CD8-positive, alpha-beta memory T cell (primary cell): ENCODE measurements at places on chromosomes 7 and 10. TPM values are rescaled to one million over a fixed set of nuclear protein-coding genes. Genes with fewer than 3 reads are reported as not detected.

OR2A42 gene
- not detected for polyA plus RNA-seq

IKZF1 gene
- 238 TPM for polyA plus RNA-seq

GPR26 gene
- polyA plus RNA-seq = not detected

MARVELD1 gene
- 0.15 TPM for polyA plus RNA-seq

PTPRZ1 gene
- polyA plus RNA-seq = not detected

DOCK4 gene
- not detected for polyA plus RNA-seq

AQP1 gene
- not detected for polyA plus RNA-seq

SMKR1 gene
- 12.2 TPM for polyA plus RNA-seq

APBB1IP gene
- 72.3 TPM for polyA plus RNA-seq

WNT8B gene
- not detected for polyA plus RNA-seq

TMEM229A gene
- polyA plus RNA-seq = not detected

IL6 gene
- not detected for polyA plus RNA-seq

CCNY gene
- 15.1 TPM for polyA plus RNA-seq

C7orf57 gene
- polyA plus RNA-seq = not detected

BTBD16 gene
- polyA plus RNA-seq = not detected

SPDYE6 gene
- polyA plus RNA-seq = 0.89 TPM

FEZF1 gene
- polyA plus RNA-seq = not detected

NT5C3A gene
- 54.1 TPM for polyA plus RNA-seq

MRLN gene
- not detected for polyA plus RNA-seq

ADRB1 gene
- polyA plus RNA-seq = not detected

GDF10 gene
- 0.21 TPM for polyA plus RNA-seq

SPDYE2B gene
- polyA plus RNA-seq = 0.28 TPM

GJD4 gene
- not detected for polyA plus RNA-seq

C10orf71 gene
- not detected for polyA plus RNA-seq
